GM04503 (cell line): ENCODE measurements at places on chromosomes 4 and X.

GRCh38 chr4:67700738-67701516 lies at the start of gene UBA6:
UBA6 (minus strand) TSS chr4:67701155; CDS start chr4:67701119, 36 bp downstream.
- DNase-seq, result peak; percentile 72

GRCh38 chr4:10078481-10079233 lies 37.9 kb downstream of the WDR1 start:
- DNase-seq, result no peak

DNA sequence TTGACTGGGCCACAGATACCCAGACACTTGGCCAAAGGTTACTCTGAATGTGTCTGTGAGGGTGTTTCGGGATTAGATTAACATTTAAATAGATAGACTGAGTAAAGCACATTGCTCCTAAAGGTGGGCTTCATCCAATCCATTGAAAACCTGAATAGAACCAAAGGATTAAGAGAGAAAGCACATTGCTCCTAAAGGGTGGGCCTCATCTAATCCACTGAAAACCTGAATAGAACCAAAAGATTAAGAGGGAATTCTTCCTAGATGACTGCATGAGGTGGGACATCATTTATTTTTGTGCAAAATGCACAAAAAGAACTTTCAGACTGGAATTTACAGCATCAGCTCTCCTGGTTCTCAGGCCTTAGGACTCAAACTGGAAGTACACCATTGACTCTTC lies 351.2 kb upstream of the PCDH10 start:
- no peak for DNase-seq

GRCh38 chr4:31548021-31548420 lies 827.9 kb downstream of the PCDH7 start:
- no peak for DNase-seq

- DNase-seq, result no peak
Observed at GRCh38 chrX:2342281-2342688, 158.5 kb downstream of the DHRSX start.

DNA sequence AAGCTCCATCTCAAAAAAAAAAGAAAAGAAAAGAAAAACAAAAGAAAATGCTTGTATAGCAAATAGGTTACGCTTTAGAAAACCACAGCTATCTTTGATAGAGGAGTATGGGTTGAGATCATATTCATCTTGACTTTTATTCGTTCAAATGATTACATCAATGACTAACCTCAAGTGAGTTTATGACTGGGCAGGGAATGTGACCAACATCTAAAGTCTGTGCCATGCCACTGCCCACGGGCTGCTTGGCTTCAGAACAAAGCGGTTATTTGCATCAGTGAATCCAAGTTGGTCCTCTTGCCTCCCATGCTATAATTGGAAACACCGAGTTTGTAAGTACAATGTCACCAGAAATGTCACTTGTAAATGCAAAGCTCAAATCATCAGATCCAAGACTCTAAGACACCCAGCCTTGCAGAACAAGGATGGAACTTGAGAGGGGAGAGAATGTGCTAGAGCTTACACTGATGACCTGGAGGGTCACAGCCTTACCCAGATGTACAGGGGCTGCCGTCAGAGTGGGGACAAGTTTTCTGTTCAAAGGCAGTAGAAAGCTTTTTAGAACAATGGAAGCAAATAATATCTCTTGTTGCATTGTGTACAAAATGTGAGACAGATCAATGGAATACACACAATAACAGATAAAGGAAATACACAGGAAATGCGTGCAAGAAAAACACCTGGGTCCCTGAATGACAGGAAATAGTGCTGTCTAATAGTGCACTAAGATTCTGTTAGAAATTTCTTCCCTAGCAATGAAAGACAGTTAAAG lies 8.4 kb upstream of the OPN1LW start:
- DNase-seq, result no peak

GRCh38 chr4:88144866-88145300 lies 13.6 kb downstream of the ABCG2 start:
- DNase-seq, result no peak

DNA sequence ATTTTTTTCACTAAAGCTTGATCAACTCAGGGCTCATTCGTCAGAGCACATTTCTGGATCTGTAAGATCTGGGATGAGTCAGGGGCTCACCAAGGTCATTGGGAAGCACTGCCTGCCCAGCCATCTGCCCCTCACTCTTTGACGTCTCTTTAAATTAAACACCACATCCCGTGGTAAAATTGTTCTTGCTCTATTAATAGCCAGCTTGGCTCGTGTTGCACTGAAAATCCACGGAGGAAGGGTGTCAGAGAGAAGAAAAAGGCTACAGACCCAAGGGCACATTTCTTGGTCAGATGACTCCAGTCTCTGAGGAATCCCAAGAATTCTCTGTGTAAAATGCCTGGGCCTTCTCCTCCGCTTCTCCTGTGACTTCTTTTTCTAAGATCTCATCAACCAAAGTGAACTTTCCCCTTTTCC lies 45.7 kb upstream of the GATB start:
- peak; percentile 85 for DNase-seq

- DNase-seq, result no peak
Observed at GRCh38 chr4:105145903-105146275, 787 bp upstream of the TET2 start.

GRCh38 chr4:38085751-38086150 lies 125.6 kb downstream of the PTTG2 start:
- DNase-seq, result no peak

DNA sequence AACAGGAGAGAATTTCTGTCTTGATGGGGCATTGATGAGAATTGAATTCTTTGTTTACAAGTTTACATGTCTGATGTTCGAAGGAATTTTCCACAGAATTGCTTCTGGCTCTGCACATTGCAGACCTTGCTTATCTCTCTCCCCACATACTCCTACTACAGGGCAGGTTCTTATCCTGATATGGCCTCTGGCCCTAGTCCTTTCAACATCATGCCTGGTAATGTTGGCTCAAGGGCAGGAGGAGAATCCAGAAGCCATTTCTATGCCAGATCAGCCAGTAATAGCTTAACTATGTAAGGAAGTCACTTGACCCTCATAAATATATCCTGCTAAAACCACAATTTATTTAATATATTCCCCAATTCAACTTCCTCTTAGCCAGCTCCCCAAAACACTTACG lies 24.3 kb upstream of the TSPAN5 start:
- DNase-seq, result peak; percentile 43

DNA sequence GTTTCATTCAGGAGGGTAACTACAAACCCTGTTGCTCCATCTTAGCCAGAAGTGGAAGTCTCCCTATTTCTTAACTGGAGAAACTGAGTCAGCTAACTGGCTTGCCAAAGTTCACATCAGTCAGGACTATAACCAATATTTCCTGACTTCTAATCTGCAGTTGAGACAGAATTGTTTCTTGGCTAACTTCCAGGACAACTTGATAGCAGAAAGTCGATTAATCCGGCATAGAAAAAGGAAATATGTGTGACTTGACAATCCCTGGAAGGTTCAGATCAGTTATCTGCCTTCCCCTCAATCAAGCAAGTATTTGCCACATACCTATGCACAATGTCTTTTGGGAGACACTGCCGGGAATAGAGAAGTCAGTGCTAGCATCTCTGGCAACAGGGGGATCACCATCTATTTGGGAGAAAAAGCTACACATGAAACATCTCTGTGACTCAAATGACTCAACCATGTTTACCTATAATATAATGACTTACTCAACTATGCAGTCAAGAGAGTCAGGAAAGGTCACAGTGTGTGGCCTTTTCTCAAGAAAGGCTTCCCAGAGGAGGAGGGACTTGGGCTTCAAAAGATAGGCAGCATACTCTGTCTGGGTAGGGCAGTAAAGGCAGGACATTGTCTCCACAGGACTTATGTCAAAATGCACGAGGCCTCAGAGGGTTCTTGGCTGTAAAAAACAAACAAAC lies 12.4 kb upstream of the LONRF3 start:
- no peak for DNase-seq

DNA sequence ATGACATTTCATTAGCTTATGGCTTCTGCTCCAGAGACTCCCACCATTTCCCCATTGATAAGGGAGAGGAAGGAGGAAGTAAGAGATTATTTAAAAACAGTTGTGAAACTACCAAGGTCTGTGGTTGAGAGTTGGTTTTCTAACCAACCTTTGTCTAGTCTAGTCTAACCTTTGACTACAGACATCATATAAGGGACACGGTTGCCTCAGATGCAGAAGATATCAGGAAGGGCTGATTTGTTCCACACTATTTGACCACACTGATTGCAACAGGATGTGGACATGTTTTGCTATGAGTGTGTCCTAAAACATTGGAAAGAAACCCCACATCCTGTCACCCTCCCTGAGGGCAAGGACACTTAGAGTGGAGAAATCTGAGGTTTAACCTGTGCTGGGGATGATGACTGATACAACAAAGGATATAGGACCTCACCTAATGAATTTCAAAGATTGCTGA lies 53.0 kb downstream of the COQ2 start:
- no peak for DNase-seq

DNA sequence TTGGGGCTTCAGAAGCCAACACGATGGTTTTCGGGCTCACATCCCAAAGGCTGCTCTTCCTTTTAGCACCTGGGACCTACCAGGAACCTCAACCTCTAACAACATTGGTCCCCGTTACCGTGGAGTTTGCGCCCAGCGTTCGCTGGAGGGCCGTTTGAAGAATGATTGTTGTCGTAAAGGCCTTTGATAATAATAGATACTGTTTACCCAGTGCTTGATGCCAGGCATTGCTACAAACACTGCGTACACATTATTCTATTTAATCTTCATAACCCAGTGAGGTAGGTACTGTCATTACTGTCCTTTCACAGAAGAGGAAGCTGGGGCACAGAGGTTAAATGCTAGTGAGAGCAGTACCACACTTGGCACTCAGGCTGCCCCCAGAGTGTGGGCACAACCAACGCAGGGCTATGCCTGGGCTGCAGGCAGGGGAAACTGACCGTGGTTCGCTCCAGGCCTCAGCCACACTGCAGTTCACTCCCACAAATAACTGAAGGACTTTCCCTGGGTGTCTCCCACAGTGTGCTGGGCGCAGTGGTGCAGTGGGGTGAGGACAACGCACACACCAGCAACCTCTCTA lies 1.0 kb upstream of the ACSL1 start:
- DNase-seq, result no peak

DNA sequence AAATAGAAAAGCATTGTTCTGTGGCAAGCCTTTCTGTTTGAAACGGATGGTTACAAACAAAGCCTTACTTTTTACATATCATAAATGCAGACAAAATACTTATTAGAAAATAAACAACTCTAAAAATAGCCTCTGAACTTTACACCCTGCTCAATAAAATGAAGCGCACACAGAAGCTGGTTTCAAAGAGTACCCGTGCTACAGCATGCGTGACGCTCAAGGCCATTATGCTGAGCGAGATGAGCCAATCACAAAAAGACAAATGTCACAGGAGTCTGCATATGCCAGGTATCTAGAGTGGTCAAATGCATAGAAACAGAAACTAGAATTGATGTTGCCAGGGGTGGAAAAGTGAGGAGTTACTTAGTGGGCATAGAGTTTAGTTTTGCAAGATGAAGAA lies 326.5 kb upstream of the GATB start:
- no peak for DNase-seq

DNA sequence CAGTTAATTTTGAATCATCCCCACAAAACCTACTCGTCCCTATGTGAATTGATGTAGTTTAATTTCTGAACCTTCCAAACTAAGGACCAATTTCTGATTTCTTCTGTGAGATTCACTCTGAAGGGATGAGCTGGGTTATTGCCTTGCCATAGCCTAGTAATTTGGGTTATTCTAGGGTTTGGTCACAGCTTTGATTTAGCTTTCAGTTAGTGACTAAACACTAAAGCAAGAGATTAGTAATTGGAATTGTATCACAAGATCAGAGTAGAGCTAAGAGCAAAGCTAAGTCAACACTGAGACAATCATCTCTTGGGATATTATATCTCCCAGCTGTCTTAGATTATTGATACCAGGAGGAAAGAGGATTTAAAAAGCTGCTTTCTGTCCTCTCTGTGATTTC lies 588.0 kb downstream of the CCSER1 start:
- DNase-seq, result no peak
